Stimulated activated memory B cell treated with anti-CD40 and anti-IgM and Interleukin-4, amounts not matched to agents 10 μg/mL and 1 μg/mL and 100 μg/mL, for 72 hours (primary cell): ENCODE measurements at places on chromosomes 7 and 10.

DNA sequence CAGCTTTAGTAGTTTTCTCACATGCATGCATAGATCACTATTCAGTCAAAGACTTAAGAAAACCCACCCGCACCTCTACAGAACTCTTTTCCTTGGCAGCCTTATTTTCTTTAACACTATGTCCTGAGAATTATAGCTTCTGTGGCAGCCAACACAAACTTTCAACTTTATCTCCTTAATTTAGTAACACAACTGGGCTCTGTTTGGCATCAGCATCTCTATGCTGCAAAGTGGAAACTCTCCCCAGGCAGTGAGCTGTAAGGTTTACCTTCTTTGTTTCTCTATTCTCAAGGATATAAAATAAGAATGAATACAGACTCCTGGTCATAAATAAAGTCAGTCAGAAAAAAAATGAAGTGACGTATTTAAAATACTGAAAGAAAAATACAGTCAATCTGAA is 115.2 kb upstream of the PPP1R9A start:
- ATAC-seq, result no peak
- peaks cover 15% of the 10 kb centered on the region for H3K27me3 ChIP-seq
- H3K4me3 ChIP-seq, result no peak overlapping the region
- no peaks in the 10 kb centered on the region for H3K4me1 ChIP-seq
- no peak overlapping the region for H3K27ac ChIP-seq

DNA sequence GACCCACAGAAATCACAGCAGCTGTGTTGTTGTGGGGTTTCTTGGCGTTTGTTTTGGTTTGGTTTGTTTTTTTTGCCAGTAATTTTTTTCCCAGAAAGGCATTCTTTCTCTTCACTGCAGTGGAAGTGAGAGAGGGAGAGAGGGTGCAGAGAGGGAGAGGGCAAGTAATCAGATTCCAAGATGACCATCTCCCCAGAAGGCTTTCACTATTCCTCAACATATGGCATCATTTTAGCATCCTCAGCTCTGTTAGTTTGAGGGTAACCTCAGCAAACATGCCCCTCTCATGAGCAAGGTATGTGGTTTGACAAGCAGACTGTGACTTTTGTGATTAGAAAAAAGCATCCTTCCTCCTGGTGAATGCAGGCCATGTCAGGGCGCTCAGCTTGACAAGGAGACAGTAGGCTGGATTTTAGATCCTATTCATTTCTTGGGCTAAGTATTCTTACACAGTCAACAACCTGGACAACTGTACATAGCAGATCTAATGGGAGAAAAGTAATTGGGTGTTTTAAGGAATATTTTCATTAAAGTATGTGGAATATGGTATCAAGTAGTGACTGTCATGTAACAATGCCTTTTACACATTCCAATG is 86.3 kb upstream of the PIK3CG start:
- no peaks in the 10 kb centered on the region for H3K27me3 ChIP-seq
- ATAC-seq, result no peak
- H3K4me3 ChIP-seq, result no peak overlapping the region
- peaks cover 8% of the 10 kb centered on the region for H3K36me3 ChIP-seq

- peaks cover 6% of the 10 kb centered on the region for H3K36me3 ChIP-seq
- ATAC-seq, result no peak
- H3K27ac ChIP-seq, result no peak overlapping the region
Observed at GRCh38 chr7:29995652-29996051, 6.1 kb upstream of the SCRN1 start.

DNA sequence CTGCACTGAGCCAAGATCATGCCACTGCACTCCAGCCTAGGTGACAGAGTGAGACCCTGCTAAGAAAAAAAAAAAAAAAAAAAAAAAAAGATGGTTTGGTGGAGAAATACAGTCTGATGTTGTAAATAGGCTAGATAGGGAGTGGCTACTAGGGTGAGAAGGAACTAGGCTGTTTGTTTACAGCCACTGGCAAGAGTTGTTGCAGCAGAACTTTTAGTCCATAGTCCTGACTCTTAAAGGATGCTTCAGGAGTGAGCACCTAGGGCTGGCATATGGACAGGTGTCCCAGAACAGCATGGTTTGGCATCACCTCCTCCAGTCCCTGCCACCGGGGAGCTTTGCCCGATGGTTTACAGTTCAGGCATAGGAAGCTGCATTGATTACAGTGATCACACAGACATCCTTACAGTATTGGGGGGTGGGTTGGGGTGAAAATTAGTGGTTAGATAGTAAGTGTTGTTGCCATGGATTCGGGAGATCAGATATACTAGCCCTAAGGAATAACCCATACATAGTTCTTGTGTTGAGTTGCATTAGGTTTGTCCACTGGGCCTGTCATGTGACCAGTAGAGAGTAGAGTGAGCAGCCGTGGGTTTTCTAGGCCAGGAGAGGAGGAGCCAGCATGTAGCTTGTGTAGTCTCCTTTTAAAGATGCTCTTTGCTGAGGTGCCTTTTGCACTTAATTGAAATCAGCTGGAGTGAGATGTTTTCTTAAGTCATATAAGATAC is 35.9 kb downstream of the ZRANB1 start:
- H3K27me3 ChIP-seq, result no peaks in the 10 kb centered on the region
- H3K4me1 ChIP-seq, result peaks cover 7% of the 10 kb centered on the region
- H3K4me3 ChIP-seq, result no peak overlapping the region
- H3K27ac ChIP-seq, result no peak overlapping the region
- H3K36me3 ChIP-seq, result peaks cover 57% of the 10 kb centered on the region

GRCh38 chr10:85212526-85212925 is 884.1 kb downstream of the CCSER2 start:
- H3K4me3 ChIP-seq, result no peak overlapping the region
- no peaks in the 10 kb centered on the region for H3K27me3 ChIP-seq
- no peaks in the 10 kb centered on the region for H3K36me3 ChIP-seq
- ATAC-seq, result no peak
- H3K4me1 ChIP-seq, result no peaks in the 10 kb centered on the region

DNA sequence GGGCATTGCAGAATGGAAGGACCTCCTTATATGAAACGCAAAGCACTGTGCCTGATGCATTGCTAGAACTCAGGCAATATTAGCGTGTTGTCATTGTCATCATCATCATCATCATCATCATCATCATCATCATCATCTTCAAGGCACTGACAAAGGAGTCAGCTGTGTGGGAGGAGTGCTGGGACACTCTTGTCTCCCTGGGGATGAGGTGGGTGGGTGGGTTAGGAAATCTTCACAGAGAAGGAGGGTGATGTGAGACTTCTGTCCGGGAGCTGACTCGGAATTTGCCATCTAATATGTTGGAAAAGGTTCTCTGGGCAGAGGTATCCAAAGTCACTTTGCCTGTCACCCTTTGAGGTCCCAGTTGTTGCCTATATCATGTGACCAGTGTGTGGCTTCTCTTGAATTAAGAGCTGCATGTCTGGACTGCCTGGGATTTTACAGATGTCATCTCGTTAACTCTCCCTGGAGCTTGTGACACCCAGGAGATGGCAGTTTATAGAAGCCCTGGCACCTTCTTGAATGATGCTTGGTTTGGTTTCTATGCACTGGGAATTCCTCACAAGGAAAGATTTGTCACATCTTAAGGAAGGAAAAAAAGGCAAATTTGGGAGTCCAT is 7.1 kb downstream of the HTRA1 start:
- no peak overlapping the region for H3K4me3 ChIP-seq
- no peak for ATAC-seq
- peaks cover 14% of the 10 kb centered on the region for H3K27me3 ChIP-seq
- H3K27ac ChIP-seq, result no peak overlapping the region
- H3K36me3 ChIP-seq, result no peaks in the 10 kb centered on the region
- H3K4me1 ChIP-seq, result no peaks in the 10 kb centered on the region

GRCh38 chr10:20457649-20458048 is 439.5 kb downstream of the NEBL start:
- no peaks in the 10 kb centered on the region for H3K4me1 ChIP-seq
- H3K27ac ChIP-seq, result no peak overlapping the region
- H3K27me3 ChIP-seq, result no peaks in the 10 kb centered on the region
- H3K36me3 ChIP-seq, result no peaks in the 10 kb centered on the region
- no peak overlapping the region for H3K4me3 ChIP-seq

GRCh38 chr10:77801474-77802161 is 124.9 kb downstream of the DLG5 start:
- peaks cover 12% of the 10 kb centered on the region for H3K4me1 ChIP-seq
- no peaks in the 10 kb centered on the region for H3K27me3 ChIP-seq

DNA sequence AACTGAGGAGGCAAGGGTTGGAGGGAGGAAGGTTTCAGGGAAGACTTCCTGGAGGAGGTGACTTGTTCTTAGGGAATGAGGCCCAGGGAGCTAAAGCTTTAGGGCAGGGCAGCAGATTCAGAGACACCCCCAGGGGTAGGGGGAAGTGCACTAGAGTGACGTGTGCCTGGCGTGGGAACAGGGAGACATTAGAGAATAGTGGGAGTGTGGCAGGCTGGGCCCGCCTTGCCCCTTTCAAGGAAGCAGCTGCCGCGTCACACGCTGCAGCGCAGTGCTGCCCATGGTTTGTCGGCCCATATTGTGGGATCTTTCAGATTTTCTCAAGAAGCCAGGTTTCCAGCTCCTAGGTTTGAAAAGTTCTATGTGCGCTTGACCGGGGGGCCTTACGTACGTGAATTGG is 139.4 kb downstream of the LHPP start:
- H3K27ac ChIP-seq, result peak overlapping the region; percentile 97
- H3K4me3 ChIP-seq, result peak overlapping the region; percentile 67
- H3K36me3 ChIP-seq, result peaks cover 10% of the 10 kb centered on the region
- ATAC-seq, result peak; percentile 34

DNA sequence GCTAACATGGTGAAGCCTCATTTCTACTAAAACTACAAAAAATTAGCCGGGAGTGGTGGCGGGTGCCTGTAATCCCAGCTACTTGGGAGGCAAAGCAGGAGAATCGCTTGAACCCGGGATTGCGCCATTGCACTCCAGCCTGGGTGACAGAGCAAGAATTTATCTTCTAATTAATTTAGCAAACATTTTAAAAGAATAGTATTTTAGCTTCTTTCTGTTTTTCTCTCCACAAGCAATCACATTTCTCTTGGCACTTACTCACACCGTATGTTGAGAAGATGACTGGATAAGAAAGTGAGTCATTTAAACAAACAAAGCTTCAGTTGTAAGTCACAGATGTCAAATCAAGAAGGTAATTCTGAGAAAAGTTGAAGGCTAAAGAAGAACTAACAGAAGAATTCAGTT is 264.0 kb downstream of the ARL4A start:
- no peaks in the 10 kb centered on the region for H3K4me1 ChIP-seq
- H3K36me3 ChIP-seq, result no peaks in the 10 kb centered on the region
- H3K4me3 ChIP-seq, result no peak overlapping the region
- no peak overlapping the region for H3K27ac ChIP-seq
- no peak for ATAC-seq
- no peaks in the 10 kb centered on the region for H3K27me3 ChIP-seq
